ENCODE measurements at places on chromosomes 2 and 18.

DNA sequence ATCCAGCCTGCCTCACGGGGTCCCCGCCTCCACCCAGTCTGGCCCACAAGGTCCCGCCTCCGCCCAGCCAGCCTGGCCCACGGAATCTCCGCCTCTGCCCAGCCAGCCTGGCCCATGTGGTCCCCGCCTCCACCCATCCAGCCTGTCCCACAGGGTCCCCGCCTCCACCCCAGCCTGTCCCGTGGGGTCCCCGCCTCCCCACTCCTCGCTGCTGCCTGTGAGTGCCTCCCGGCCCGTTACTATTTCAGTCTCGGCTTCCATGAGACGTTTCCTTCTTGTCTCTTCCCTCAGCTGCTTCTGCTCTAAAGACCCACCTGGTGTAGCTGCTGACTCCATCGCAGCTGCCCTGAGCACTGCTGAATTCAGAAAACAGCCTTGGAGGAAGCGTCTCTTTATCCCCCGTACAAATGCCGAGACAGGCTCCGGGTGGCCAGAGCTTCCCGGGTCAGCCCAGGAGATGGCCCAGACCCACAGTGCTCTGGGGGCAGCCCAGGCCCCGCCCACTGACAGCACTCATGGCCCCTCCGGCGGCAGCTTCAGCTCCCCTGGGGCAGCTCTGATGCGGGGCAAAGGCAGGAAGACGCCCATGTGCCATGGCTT lies 69.8 kb downstream of the NFATC1 start:
- DNase-seq = no peak

- peak; percentile 25 for DNase-seq
Observed at GRCh38 chr2:102664471-102664909, 45.1 kb downstream of the SLC9A2 start.

DNA sequence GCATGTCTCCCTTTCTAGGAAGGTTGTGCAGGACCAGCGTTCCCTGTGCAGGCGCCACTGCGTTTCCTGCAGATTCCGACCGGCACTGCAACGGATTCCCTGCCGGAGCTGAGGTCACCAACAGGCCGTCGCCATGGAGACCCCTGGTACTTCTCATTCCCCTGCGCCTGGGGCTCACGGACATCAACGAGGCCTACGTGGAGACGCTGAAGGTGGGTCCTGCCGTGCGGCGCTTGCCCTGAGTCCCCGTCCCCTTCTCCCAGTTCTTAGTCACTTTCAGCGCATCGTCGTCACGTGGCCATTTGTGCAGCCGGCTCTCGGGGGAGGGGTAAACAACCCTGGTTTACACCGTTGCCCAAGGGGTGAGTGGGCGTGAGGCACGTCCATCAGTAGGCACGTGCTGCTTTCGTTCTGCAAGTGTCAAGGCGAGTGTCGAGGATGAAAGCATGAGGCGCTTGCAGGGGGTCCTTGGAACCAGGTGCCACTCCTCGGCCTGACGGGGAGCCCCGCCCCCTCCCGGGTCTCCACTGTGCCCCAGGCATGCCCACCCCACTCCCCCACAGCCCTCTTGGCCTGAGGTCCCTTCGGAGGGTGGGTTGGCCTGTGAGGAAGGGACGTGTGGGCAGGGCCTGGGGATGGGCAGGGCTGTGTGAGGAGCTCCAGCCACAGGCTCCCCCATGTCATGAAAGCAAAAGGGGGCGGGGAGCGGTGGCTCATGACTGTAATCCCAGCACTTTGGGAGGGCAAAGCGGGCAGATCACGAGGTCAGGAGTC lies 19.8 kb downstream of the DTYMK start:
- no peak for DNase-seq

DNA sequence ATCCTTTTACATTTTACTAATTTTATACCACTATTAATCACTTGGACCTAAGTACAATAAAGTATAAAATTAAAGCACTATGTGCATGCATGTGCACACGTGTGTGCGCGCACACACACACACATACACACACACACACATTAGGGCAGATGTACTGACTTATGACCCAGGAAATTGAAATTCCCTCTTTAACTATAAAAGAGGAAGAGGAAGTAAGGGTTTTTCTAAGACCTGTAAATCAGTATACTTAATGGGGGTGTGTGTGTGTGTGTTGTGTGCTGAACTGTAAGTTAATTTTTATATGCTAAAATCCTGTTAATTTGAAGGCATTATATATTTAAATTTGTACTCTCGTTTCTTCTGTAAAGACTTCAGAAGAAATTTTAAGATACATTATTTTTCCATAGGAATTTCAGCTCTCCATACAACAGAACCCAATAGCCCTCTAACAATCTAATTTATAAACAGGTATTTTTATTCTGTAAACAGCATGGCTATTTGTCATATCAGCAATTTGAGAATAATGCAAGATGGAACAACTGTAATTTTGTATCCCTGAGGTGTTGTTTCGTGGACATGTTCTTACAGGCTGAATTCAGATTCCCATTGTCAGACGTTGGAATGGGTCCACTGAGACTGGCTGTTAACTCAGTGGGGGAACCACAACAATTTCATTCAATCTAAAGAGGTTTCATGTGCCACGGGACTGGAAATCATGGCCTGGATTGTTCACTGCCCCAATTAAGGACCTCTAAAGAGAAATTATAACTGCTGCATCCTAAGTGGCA lies 90.9 kb downstream of the PLA2R1 start:
- no peak for DNase-seq

- DNase-seq = no peak
Observed at GRCh38 chr2:167318581-167318980, 430.3 kb downstream of the XIRP2 start.

- no peak for DNase-seq
Observed at GRCh38 chr2:235543128-235543750, 49.4 kb downstream of the AGAP1 start.

- no peak for DNase-seq
Observed at GRCh38 chr2:158211502-158211901, 109.8 kb downstream of the UPP2 start.

DNA sequence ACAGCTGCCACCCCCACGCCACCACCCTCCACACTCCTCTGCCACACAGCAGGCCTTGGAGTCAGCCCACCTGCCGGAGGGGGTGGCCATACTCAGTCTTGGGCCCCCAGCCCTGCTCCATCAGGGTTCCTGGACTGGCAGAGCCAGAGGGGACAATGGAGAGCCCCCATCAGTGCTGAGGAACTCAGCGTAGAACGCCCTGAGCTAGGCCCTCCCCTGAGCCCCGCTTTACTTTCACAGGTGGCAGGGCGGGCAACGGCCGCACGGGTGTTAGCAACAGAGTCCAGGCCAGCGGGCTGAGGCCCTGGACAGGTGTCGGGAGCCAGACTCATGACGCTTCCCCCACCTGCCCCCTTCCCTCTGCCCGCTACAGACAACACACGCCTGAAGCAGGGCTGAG lies 47.1 kb downstream of the FOSL2 start:
- DNase-seq = no peak

DNA sequence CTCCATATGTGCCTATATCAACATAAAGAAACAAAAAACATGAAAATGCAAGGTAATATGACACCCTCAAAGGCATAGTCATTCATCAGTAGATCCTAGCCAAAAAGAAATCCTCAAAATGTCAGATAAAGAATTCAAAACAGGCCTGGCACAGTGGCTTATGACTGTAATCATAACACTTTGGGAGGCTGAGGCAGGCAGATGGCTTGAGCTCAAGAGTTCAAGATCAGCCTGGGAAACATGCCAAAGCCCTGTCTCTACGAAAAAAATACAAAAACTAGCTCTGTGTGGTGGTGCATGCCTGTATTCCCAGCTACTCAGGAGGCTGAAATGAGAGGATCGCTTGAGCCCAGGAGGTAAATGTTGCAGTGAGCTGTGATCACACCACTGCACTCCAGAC lies 284.6 kb upstream of the KLHL29 start:
- no peak for DNase-seq

DNA sequence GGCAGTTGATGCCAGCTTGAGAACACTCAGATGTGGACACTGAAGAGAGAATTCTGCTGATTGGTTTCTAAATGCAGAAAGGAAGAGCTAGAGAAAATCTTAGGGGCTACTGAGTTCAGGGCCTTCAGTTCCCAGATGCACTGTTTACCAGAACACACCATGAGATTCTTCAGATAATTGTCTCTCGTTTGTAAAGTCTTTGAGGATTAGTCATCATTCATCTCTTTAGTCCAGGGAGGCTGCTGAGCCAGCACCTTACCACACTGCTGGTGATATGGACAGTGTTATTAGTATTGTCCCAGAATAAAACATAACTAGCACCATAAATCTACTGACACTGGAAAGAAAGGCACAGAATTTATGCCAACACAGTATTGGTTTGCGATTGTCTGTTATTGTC lies 690.8 kb upstream of the CELF4 start:
- no peak for DNase-seq

DNA sequence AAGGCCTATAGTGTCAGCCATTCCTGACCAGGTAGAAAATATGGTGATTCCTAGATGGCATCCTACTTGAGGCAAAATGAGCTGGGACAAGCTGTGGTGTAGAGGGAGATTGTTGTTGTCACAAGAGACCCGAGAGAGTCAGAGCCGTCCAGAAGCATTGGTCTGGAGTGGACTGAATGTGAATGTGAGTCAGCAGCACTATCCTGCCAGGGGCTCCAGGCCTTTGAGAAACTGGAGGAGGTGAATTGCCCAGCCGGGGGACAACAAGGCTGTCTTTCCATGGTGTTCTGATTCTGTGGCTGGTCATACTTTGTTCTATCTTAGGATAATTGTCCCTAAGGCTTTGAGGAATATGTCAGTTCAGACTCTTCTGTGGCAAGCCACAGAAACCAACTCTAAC lies 29.4 kb upstream of the EIF2AK3 start:
- no peak for DNase-seq

GRCh38 chr2:70354264-70354949 lies 52.5 kb upstream of the FAM136A start:
- DNase-seq = no peak

DNA sequence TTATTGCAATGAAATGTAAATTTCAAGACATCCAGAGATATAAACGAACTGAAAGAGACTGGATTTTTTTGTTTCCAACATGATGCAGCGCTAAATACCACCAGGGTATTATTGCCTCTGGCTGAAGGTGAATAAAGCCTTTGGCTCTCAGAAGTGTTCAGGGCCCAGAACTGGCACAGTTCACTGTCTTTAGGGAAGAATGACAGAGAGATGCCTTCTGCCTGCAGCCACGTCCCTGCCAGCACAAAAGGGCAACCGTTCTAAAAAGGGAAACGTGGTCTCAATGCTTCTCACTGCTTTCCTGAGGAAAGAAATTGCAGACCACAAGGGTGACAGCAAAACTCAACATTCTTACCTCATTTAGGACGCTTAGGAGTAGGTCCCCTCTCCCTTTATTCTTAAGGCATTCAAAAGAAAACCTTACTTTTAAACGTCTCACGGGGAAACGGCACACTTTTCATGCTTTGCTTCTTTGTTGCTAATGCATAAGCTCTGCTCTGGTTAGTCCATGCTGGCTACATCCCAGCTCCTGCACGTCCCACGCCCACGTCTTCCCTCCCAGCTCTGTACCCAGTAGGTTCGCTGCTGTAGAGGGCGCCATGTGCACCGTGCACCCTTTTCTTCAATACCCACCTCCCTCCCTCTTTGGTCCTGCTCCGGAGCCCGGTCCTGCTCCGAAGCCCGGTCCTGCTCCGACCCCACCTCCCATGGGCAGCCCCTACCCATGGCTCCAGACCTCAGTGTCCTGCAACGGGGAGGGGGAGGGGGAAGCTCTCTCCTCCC lies 171.0 kb downstream of the HRH4 start:
- DNase-seq = no peak

DNA sequence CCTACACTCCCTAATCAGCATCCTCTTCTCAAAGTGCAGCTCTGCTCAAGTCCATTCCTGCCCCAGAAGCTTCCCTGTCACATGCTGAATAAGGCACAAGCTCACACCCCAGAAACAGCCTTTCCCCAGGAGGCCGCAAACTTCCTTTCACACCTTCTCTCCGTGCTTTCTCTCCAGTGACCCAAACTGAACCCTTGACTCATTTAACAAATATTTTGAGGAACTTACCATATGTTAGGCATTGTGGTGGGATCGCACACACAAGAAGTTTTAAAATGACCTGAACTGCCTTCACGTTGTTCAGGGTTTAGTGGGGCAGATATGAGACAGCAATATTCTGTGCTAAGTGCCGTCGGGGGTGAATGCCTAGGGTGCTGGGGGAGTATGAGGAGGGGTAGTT lies 161.3 kb downstream of the INSIG2 start:
- no peak for DNase-seq

GRCh38 chr2:189409131-189409530 lies 32.1 kb upstream of the WDR75 start:
- no peak for DNase-seq

- no peak for DNase-seq
Observed at GRCh38 chr2:30631051-30631671, 176.1 kb downstream of the CAPN13 start.

- no peak for DNase-seq
Observed at GRCh38 chr2:11057031-11057430, 98.2 kb upstream of the SLC66A3 start.

- no peak for DNase-seq
Observed at GRCh38 chr18:10247742-10248082, 206.7 kb upstream of the APCDD1 start.

- no peak for DNase-seq
Observed at GRCh38 chr18:62206593-62206992, 19.5 kb downstream of the RELCH start.

GRCh38 chr2:80971-81736 lies 34.8 kb upstream of the FAM110C start:
- no peak for DNase-seq

GRCh38 chr2:3114406-3115185 lies 263.0 kb downstream of the EIPR1 start:
- no peak for DNase-seq

GRCh38 chr18:13726232-13726971 lies at the start of the genes FAM210A and RNMT:
TSS of gene FAM210A (minus strand) at chr18:13726558. CDS start at chr18:13682077, 44,481 bp downstream.
TSS of gene RNMT (plus strand) at chr18:13726673. CDS start at chr18:13731518, 4,845 bp downstream.
- DNase-seq = peak; percentile 91

- DNase-seq = no peak
Observed at GRCh38 chr18:12121175-12122042, 27.8 kb downstream of the ANKRD62 start.

DNA sequence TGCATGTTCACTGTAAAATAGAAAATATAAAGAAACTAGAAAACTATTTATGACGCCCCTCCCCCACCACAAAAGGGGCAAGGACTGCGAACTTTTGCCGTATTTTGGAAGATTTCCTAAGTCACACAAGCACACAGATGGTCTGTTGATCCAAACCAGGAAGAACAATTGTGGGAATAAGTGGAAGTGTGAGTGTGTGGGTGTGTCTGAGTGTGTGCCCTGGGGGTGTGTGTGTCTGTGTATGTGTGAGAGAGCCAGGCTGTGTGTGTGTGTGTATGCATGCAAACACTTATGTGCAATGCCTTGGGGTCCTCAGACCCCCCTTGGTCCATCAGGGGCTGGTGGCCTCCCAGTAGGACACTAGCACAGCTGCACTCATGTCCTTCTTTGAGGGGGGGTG lies 43.1 kb downstream of the HPCAL1 start:
- DNase-seq = no peak

Data from activated T-helper 9 cell treated with anti-CD3 and anti-CD28 coated beads, Interleukin-2, amount 50 U/mL, for 16 hours (primary cell).